GM23338 (cell line): ENCODE measurements at places on chromosomes 1 and 21.

GRCh38 chr1:45895406-45895805, 92.0 kb downstream of the MAST2 start:
- no peak overlapping the region for H3K4me3 ChIP-seq
- no peaks in the 10 kb centered on the region for H3K27me3 ChIP-seq
- H3K27ac ChIP-seq, result no peak overlapping the region
- H3K36me3 ChIP-seq, result no peaks in the 10 kb centered on the region
- no peak for DNase-seq

GRCh38 chr1:153431427-153431826, 15.1 kb downstream of the S100A7A start:
- H3K4me3 ChIP-seq, result no peak overlapping the region
- H3K27ac ChIP-seq, result no peak overlapping the region
- no peaks in the 10 kb centered on the region for H3K27me3 ChIP-seq
- no peaks in the 10 kb centered on the region for H3K36me3 ChIP-seq

GRCh38 chr1:24301785-24302175, 17.4 kb upstream of the GRHL3 start:
- no peak overlapping the region for H3K27ac ChIP-seq
- H3K4me1 ChIP-seq, result peaks cover 8% of the 10 kb centered on the region; the same call in 1 of the 2 replicates
- H3K4me3 ChIP-seq, result no peak overlapping the region
- H3K27me3 ChIP-seq, result no peaks in the 10 kb centered on the region

GRCh38 chr1:24586970-24587820, 31.3 kb downstream of the NCMAP start:
- peak; percentile 89 for DNase-seq
- H3K27me3 ChIP-seq, result no peaks in the 10 kb centered on the region
- H3K36me3 ChIP-seq, result no peaks in the 10 kb centered on the region
- H3K4me3 ChIP-seq, result no peak overlapping the region
- no peaks in the 10 kb centered on the region for H3K4me1 ChIP-seq

- H3K4me3 ChIP-seq, result peak overlapping the region; percentile 96
- H3K36me3 ChIP-seq, result peaks cover 58% of the 10 kb centered on the region
- no peak for DNase-seq
- H3K27me3 ChIP-seq, result no peaks in the 10 kb centered on the region
- peak overlapping the region; percentile 100; the same call in 1 of the 2 replicates for H3K27ac ChIP-seq
Observed at GRCh38 chr1:150576367-150576711, 3.1 kb downstream of the MCL1 start.

DNA sequence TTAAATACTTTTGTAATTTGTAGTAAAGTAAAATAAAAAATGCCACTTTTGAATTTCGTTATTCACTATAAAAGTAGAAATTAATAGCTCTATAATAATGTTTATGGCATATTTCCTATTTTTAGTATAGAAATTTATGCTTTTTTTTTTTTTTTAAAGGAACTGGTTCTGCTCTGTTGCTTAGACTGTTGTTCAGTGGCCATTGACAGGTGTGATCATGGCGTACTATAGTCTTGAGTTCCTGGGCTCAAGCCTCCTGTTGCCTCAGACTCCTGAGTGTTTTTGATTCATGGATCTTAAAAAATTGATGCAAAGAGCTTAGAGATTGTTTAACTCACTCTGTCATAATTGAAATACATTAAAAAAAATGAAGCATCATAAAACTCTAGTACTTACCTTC, 53.6 kb downstream of the RPS6KC1 start:
- no peak overlapping the region for H3K4me3 ChIP-seq
- no peak overlapping the region for H3K27ac ChIP-seq
- no peak for DNase-seq
- H3K4me1 ChIP-seq, result no peaks in the 10 kb centered on the region
- no peaks in the 10 kb centered on the region for H3K27me3 ChIP-seq
- no peaks in the 10 kb centered on the region for H3K36me3 ChIP-seq

GRCh38 chr1:78468521-78468920, 22.3 kb upstream of the PTGFR start:
- no peak for DNase-seq
- H3K36me3 ChIP-seq, result no peaks in the 10 kb centered on the region
- no peak overlapping the region for H3K4me3 ChIP-seq
- H3K27me3 ChIP-seq, result no peaks in the 10 kb centered on the region

DNA sequence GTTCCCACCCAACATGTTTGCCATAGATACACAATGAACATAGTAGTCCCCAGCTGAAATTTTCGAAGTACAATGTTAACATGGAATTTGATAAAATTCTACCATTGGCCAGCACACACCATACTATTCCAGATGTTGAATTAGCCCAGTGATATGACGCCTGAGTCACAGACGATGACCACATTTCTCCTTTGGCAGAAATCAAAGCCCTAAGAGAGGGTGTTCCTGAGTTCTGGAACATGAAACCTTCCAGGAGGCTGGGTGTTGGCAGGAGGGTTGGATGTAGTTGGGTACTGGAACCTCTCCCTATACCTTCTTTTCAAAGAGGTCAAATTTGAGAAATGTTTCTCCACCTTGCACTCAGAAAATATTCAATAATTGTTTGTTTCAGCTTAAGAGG, 37.8 kb downstream of the LPAR3 start:
- no peak for DNase-seq
- no peaks in the 10 kb centered on the region for H3K27me3 ChIP-seq
- no peak overlapping the region for H3K27ac ChIP-seq
- 0 out of 2 replicates have a peak, but pooled peaks cover 6% of the 10 kb centered on the region for H3K36me3 ChIP-seq
